ENCODE measurements at places on chromosomes 5 and 9.
A peak's percentile ranks its signal among the peaks of the same experiment; 100 is the strongest.

GRCh38 chr5:132480893-132481595 is 9.5 kb downstream of the IRF1 start:
- DNase-seq, result no peak

DNA sequence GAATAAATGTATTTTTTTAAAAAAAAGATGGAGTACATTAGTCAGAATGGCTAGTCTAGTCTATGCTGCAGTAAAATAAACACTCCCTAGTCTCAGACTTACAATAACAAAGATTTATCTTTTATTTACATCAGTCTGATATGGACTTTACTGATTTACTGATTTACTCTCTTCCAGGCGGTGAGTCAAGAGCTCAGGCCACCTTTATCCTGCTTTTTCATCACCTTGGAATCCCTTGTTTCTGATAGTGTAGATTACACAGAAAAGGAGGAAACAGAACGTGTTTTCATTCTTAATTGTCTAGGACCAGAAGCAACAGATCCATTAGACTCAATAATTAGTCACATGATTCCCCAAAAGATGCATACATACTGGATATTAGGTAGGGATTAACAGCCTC is 290.1 kb upstream of the TRPC7 start:
- DNase-seq, result no peak

DNA sequence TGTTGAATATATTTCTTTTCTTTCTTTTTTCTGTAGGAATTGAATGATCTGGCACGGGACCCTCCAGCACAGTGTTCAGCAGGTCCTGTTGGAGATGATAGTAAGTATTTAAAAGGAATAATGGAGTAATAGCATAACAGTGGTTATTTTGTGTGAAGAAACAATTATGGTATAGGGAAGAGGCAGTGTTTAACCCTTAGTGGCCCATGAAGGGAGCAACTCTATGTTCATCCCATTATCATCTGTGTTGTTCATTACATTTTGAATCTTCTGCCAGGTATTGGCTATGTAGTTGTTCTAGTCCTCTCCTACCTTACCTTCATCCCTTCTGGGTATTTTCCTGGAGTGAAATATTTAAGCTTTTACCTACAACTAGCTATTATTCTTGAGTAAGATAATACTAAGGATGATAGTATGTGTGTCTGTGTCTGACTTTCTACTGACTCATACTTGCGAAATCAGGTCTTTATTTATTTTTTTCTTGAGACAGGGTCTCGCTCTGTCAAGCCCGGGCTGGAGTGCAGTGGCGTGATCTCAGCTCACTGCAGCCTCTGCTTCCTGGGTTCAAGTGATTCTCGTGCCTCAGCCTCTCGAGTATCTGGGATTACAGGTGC is 39.3 kb downstream of the UBE2D2 start:
- no peak for DNase-seq

DNA sequence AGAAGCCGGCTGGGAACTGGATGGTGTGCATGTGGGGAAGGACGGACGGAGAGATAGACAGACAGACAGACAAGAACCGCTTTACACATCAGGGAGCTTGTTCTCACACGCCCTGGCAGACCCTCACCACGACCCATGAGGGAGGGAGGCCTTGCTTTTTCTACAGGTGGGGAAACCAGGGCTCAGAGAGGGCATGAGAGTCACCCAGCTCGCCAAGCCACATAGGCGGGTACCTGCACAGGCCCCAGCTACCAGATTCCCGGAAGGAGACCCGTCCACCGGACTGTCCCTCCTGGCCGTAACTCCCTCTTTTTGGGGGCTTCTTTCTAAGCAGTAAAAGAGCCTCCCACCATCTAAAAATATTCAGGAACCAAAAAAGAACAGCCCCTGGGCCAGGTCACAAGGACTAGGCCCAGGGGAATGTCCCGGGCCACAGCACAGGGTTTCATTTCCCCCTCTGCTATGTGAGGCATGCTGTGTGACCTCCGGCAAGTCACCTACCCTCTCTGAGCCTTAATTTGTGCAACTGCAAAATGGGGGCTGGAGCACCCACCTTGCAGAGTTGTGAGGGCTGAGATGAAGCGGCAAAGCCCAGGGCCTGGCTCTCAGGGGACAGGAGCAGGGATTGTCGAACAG is 84.4 kb upstream of the SARDH start:
- no peak for DNase-seq

DNA sequence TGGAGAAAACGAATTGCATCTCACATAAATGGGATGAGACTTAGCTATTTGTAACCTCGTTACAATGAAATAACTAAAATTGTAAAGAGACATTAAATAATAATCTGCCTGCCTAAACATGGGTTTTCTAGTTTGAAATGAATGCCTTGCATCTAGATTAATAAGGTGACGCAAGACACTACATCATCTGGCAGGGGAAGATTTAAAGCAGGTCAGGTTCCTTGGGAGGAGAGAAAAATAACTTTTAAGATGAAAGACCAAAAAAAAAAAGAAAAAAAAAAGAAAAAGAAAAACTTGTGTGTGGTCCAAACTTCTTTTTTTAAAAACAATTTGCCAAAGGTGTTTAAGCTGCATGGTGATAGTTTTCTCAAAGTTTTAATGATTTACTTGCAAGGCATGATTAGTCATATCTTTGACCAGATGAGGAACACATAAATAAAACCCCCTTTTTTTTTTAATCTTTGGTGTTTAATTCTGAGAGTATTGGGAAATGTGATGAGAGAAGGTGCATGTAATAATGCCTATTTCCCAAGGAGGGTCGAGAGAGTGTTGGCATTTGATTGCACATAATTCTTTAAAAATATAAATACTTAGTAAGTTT is 122.9 kb upstream of the ADAMTSL1 start:
- no peak for DNase-seq

- no peak for DNase-seq
Observed at GRCh38 chr5:99019254-99019653, 90.4 kb upstream of the CHD1 start.

DNA sequence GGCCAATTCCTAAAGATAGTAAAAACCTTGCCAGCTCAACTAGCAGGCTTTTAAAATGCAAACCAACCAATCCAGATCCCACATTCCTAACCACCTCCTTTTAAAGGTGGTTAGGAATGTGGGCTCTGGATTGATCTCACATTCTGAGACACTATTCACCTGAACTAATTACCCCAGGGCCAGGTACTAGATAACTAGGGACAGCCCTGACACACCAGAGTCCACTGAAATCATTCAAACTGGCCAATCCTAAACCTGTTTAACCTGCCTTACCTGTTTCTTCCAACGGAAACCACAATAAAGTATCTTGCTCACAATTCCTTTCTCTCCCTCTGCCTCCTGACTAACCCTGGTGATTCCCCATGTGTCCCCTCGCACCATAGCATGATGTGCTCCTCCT is 168.3 kb upstream of the DMAC1 start:
- no peak for DNase-seq

DNA sequence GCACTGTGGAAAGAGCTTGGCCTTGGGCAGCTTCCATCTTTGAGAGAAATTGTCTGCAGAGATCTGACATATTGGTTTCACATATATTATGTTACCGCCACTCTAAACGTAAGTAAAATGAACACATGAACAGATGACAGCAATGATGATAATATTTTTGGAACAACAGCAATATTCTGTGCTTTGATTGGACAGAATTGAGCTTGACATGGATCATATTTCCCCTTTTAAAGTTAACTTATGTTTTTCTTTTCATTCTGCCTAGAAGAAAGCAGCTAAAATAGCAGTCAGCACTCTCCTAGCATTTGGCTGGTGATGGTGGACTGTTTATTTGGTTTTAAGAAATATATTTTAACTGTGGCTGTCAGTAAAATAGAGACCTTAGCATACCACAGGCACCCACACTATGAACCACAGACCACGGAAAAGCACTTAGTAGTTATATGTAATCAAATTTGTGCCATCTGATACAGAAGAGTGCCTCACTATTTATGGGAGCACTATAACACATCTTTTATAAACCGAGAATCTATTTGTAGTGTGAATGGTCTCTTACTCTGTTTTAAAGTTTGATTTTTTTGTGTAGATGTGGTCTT is 1.8 kb upstream of the CFAP95 start:
- no peak for DNase-seq

DNA sequence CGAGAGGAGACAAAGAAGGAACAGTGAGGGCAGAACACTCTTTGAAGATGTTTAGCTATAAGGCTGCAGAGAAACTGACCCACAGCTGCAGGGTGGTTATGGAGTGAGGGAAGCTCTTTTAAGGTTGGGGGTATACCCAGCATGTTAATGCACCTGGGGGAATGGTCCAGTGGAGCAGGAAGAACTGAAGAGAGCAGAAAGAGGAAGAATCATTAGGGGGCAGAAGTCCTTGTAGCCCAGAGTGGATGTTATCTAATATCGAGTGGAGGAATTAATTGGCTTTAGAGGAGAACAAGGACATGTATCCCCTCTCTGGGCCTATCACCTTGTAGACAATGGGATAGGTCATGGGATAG is 7.7 kb downstream of the IL4 start:
- no peak for DNase-seq

- DNase-seq, result peak; percentile 15
Observed at GRCh38 chr9:135060461-135061116, 26.9 kb upstream of the OLFM1 start.

GRCh38 chr9:28363151-28363562 is 789.9 kb upstream of the C9orf72 start:
- no peak for DNase-seq

DNA sequence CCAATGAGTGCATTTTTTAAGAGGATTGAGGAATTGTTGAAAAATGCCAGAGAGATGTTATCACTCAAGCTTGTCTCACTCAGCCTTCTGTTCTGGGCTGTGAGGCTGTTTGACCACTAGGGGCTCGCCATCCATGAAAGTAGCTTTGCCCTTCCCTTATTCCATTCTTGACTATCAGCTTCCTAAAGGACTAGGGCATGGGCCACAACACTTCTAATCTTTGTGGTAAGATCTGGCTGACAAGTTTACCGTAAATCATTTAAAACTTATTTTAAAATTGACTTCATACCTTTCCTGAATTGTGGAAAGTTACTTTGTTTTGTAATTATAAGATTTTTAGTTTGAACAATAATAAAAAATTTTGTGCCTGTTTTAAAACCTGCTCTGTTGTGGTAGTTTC is 49.5 kb downstream of the TJP2 start:
- DNase-seq, result no peak

DNA sequence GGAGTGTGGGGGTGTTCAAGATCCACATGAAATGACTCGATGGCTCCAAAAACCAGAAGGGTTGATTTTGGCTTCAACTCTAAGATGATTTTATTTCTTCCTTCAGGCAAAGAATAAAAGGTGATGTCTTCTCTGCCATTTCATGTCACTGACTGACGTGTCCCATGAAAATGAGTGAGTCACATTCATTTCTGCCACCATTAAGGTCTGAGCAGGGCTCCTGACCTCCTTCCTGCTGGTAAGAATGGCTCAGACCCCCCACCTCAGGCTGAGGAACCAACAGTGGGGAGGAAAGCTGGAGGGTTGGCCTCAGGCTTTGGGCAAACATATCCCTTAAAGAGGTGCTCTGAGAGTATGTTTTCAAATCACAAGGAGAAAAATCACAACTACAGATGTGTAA is 53.9 kb upstream of the ZNF354A start:
- no peak for DNase-seq

- no peak for DNase-seq
Observed at GRCh38 chr5:172002840-172003512, 3.5 kb downstream of the FBXW11 start.

DNA sequence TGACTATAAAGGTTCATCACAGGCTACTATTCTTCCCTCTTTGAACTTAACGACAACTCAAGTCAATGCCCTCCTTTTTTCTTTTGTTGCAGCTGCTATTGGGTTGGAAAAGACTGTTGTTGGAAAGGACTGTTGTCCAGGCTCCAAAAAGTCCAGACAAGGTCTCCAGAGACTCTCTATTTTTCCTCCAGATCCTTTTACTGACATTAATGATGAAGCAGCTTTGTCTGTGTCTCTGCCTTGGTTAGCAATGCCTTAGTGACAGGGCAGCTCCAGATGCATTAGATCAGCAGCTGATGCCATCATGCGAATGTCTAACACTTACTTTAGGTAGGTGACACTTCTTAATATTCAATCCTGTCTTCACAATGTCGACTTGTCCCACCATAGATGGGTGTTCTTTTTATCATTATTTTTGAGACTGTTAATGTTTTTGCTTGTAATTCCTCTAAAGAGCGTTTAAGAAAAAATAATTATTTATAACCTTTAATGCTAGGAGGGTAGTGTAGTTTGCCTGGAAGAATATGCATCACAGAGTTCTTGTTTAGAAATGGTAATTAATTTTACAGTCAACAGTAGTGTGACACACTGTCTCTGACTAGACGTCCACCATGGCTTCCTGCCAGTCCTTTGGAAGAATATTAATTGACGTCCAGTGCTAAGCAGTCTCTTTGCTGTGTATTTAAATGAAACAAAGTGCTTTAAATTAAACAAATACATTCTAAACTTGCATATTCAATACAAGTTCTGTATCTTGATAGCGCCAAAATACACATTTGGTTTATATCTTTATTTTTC is 492.2 kb downstream of the NR2F1-AS1 start:
- no peak for DNase-seq

GRCh38 chr5:22352493-22352892 is 500.7 kb downstream of the CDH12 start:
- no peak for DNase-seq

DNA sequence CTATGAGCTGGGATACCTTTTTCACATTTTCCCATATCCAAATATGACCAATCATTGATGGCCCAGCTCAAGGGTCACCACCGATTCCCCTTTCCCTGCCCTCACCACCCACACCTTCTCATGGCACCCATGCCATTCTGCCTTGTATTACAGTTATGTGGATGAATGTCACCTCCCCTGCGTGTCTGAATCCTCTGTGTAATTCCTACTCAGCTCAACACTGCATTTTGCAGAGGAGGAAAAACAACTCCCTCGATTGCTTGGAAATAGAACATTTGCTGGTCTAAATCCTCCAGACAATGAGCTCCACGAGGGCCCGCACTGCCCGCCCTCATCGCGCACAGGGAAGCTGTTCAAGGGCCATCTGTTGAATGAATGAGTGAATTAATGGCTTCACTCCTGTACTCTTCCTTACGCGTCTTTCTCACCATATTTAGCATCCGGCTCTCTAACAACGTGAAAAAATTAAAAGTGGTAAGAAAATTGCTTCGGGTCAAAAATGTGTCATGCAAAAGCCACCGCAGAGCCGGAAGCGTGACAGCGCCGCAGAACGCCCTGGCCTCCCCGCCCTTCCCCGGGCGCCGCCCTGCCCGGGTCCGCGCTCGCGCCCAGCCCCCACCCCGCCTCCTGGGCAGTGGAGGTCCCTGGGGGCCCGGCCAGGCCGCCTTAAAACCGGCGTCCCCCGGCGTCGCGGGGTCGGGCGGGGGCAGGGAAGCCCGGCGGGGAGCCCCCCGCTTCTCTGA is 704 bp downstream of the SUSD1 start:
- DNase-seq, result no peak

GRCh38 chr5:157888814-157889532 is 30.0 kb upstream of the CLINT1 start:
- DNase-seq, result no peak

GRCh38 chr5:138177941-138178515 is 402 bp downstream of the BRD8 start:
- DNase-seq, result no peak

- no peak for DNase-seq
Observed at GRCh38 chr5:34007201-34007620, 639 bp downstream of the AMACR start.
